ENCODE measurements at places on chromosomes 4 and X.

GRCh38 chrX:114797494-114797893 lies 213.6 kb downstream of the HTR2C start:
- DNase-seq = no peak

DNA sequence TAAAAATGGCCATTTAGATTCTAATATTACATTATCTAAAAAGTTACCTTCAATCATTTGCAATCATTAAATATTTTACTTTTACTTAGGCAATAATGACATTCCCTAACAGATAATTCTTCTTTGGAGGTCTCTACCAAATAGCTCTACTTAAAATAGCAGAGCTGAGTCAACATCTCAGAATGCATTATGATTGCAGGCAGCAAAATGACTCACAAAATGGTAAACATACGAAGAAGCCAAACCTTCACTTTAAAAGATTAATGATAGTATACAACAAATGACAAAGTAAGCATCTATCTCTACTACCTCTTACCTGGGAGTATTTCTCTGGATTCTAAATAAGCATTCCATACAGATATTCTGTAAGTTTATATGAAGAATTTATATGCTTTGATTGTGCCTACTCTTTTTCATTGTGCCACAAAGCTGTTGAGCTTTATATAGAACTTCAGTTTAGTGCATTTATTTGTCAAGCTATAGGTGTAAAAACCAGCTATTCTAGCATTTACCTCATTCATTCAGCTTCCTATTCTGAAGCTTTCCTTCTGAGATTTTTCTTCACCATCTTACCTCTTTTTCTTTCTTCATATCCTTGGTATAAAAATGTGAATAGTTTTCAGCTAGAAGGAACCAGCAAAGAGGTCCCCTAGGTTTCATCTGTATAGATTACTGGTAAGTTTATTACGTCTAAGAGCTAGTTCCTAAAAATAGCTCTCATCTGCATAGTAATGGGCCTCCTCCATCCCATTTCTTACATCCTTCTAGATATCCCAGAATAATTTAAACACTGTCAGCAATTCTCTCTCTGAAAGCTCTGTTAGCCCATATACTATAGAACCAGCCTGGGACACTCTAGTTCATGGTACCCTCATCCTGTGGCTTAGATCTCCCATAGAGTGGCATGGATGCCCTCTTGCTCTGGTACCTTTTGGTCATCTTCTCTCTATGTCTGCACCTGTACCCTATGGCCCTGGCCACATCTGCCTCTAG lies 17.2 kb upstream of the SPCS3 start:
- no peak for DNase-seq

GRCh38 chrX:53681661-53682060 lies 4.9 kb downstream of the HUWE1 start:
- DNase-seq = no peak

- DNase-seq = no peak
Measured at GRCh38 chr4:33725861-33726260, 2518.5 kb downstream of the ARAP2 start.

DNA sequence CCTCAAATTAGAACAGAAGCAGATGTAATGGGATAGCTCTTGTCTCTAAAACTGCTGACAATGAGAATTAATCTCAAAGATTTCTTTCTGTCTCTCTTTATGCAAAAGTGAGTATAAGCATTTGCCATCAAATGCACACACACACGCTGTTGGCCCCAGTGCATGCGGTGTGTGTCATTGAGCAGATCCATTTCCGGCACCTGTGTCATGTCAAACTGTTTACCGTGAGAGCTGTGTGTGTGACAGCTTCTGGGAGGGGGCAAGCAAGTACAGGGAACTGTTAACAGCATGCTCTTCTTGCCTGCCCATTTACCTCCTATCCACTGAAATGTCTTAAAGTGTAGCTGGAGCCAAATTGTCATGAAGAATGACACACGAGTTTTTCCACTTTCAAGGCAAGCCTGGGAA lies 297.9 kb upstream of the FAT4 start:
- no peak for DNase-seq

- no peak for DNase-seq
Measured at GRCh38 chr4:168639914-168640313, 143.1 kb downstream of the PALLD start.

DNA sequence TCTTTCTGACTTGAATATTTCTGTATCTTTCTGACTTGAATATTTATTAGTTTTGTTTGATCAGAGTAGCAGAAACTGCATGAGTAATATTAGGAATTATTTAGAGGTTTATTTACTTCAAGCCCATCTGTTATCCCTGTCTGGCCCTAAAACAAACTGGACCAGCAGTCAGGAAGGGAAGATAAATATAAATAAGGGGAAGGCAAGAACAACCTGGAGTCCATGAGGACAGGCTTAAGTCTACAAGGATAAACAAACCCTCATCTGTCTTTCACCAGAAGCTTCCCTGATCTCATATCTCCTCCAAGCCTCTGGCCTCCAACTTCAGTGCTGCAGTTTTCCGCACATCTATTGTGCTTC lies 524.9 kb downstream of the CENPC start:
- no peak for DNase-seq

DNA sequence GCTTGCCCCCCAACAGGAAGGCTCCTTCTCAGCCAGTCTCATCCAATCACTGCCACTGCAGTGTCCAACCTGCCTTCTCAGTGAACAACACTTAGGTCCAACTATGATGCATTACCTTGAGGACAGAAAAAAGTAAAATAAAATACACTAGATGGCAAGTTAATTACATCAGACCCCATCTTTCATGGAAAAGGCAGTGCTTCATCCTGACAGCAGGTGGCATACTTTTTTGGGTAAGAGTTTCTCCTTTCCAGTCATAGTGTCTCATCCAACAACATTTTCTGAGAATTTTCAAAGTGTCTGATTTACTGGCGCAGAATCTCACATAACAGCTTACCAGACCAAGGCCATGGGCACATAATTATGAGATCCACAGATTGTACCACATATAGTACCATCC lies 1742.8 kb downstream of the PCDH7 start:
- DNase-seq = no peak

- DNase-seq = peak; percentile 16
Measured at GRCh38 chr4:7384929-7385890, 49.5 kb downstream of the PSAPL1 start.

- DNase-seq = no peak
Measured at GRCh38 chr4:10590896-10591295, 93.7 kb downstream of the CLNK start.

DNA sequence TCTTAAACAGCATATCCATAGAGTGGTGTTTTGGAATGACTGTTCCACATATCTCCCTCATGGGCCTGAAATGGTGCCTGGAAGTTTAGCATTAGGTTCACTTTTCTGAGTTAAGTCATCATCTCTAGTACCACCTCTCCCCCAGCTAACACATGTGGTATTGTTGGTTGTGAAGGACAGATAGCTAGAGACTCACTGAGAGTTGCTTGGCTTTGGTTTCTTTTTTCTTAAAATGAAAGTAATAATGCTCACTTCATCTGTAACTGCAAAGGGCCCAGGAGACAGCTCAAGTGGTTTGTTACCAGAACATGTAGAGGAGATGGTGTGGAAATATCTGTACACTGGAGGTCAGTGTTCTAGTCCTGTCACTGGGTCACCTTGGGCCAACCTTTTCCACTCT lies 90.9 kb downstream of the EFNB1 start:
- no peak for DNase-seq

GRCh38 chr4:19725130-19725529 lies 526.6 kb upstream of the SLIT2 start:
- DNase-seq = no peak

DNA sequence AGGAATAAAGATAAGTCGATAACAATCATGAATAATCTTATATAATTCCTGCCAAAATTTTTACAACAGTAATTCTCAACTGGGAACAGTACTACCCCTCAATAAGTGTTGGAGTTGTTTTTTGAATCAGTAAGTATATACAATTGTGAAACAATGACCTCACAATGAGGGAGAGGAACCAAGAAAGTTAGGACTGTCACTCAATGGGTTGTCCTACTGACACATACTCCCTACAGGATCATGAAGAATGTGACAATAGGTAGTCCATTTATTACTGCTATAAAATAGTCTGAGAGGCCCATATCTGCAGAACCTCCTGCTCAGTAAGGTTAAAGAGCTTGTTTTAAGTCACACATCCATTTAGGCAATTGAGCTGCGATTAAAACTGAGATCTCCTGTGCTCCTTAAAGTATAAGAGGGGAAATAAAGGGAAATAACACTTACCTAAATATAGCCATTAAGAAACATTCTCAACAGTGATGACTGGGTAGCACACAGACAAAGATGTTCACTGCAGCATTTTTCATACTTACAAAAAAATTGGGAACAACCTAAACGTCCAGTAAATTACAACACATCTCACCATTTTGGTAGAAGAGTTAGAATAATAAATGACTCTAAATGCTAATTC lies 26.2 kb downstream of the FBXW7 start:
- DNase-seq = no peak

DNA sequence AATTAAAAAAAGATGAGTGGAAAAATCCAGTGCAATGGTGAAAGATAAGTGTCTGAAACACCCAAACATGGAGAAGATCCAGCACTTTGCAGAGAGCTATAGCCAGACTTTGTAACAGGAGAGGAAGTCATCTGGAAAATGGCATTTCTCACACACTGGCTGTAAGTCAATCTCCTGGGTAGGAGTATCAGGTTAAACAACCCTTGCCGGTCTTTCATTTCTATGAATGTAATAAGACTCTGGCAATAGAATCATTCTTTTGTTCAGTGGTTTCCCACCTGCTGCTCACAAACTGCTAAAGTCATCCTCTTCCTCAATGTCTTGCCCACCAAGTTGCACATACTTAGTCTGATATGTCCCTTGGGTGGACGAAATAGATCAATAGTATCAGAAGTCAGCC lies 94.0 kb upstream of the ATP8A1 start:
- DNase-seq = no peak

- DNase-seq = no peak
Measured at GRCh38 chrX:13652287-13652793, 601 bp upstream of the TCEANC start.

- DNase-seq = no peak
Measured at GRCh38 chrX:16469870-16470269, 180.1 kb upstream of the S100G start.

DNA sequence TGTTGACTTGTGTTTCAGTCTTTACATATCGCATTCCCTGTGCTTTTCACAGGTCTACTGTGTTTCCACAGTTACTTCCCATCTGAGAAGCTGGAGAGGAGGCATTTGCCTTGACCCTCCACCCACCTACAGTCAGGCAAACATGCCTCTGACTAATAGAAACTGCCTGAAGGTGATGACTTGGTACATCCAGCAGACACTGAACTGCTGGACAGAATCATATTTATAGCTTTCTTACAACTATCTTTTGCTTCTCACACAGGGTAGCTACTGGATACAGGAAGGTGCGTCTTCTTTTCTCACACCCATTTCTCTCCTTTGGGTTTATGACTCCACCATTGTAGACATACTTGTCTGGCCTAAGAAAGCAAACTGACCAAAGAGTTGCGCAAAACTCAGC lies 58.0 kb downstream of the VGLL1 start:
- DNase-seq = no peak

DNA sequence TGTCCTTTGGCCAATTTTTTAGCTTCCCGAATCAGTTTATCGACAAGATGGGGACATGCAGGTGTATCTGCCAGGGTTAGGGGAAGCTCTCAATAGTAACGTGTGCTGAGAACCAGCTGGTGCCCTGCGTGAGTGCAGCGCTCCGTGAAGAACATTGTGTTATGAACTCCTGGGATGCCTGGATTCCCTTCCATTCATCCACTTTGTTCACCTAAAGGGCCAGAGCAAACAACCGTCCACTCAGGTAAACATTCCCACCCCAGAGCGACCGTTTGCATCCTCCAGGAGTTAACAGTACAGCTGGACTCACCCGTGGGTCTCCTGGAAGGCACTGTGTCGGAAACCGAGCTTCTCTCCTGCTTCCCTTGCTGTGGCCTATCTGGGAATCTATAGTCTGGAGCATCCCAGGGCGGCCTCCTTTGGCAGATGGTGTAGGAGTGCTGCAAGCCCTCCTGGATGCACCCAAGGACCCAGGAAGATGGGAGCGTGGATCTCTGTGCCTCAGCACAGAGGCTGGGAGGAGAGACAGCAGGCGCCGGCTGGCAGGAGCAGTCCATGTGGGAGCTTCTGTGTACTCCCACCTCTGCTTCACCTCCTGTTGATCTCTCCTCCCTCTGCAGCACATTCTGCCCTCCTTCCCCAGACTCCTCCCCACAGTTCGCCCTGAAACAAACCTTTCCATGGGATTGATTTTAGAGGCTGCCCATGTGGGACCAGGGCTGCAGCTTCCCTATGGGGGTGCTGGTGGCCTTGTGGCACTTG lies 62.7 kb downstream of the SHROOM2 start:
- no peak for DNase-seq

All from right hindlimb (tissue), 1 donor.